ENCODE measurements at places on chromosomes 3 and 15.

DNA sequence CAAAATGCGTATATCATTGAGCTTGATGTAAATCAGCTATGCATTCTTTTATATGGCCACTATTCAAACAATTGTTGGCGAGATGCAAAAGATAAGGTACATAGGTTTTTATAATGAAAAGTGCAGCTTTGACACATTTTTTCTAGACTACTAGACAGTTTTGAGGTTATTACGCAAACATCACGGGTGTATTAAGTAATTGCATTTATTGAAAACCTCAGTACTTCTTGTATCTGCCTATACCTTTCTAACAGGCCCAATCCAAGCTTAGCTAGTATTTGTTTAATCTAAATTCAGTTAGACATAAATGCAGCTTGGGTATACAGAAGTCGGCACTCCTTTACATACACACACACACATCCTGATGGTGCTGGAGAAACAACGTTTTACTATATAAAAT, 2.7 kb downstream of the SPESP1 start:
- no peak for DNase-seq

DNA sequence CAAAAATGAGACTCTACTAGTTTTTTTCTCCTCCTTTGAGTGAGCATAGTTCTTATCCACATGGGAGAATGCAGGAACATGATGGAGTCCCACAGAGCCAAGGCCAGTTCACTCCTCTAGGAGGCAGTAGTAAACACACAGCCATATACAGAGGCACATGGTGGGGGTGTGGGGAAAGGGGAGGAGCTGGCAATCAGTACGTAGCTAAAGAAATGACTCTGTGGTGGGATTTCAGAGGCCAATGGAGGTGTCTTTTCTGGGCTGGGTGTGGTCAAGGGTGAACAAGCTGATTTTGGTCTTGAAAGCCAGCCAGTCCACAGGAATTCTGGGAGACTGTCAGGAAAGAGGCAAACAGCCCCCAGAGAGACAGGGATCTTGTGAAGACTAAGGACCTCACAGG, 6.6 kb upstream of the RAB11A start:
- no peak for DNase-seq

DNA sequence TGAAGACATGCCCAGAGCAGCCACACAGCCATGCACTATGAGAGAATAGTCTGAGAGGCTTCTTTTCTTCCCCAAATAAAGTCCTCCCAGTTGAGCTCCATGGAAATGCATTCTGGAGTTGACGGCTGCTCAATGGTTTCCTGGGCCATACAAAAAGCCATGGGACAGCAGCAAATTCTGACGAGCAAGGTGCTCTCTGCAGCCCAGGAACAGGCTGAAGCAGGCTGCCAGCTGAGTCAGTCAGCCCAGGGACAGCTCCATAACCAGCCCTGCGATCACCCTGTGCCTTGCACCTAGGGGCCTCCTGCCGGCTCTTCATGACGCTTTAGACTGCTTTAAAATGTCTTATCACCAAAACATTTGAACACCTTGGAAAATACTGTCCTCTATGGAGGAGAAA, 256.3 kb upstream of the CHRNA7 start:
- no peak for DNase-seq

DNA sequence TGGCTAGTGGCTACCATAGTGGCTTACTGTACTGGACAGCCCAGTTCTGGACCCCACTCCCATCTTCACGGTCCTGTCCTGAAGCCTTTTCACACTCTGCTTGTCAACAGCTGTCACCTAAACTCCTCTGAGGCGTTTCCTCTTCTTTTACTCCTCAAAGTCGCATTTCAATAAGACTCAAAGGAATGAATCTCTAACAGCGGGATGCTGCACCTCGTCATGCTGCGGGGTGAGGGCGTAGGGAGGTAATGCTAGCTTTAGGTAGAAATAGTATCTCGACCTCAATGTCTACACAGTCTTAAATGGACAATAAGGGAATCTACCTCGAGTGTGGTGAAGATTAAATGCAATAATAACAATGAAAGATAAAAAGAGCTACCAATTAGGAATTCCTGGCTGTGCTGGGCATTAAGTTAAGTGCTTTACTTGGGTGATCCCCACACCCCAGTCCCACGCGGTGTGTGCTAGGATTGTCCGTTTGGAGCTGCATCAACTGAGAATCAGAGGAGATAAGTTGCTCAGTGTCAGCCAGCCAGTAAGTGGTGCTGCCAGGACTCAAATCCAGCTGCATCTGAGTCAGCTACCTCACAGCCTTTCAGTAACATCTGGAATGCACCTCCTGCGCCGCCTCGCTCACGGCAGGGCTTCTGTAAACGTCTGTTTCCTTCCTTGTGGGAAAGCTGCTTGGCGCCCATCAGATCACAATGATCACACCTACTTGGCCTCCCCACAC, 14.0 kb downstream of the PLA2G4D start:
- no peak for DNase-seq

- DNase-seq = no peak
Observed at GRCh38 chr3:30680789-30681648, 74.6 kb downstream of the TGFBR2 start.

GRCh38 chr3:115549071-115549470, 74.2 kb upstream of the GAP43 start:
- no peak for DNase-seq

- no peak for DNase-seq
Observed at GRCh38 chr3:133509488-133509887, 64.0 kb upstream of the CDV3 start.

DNA sequence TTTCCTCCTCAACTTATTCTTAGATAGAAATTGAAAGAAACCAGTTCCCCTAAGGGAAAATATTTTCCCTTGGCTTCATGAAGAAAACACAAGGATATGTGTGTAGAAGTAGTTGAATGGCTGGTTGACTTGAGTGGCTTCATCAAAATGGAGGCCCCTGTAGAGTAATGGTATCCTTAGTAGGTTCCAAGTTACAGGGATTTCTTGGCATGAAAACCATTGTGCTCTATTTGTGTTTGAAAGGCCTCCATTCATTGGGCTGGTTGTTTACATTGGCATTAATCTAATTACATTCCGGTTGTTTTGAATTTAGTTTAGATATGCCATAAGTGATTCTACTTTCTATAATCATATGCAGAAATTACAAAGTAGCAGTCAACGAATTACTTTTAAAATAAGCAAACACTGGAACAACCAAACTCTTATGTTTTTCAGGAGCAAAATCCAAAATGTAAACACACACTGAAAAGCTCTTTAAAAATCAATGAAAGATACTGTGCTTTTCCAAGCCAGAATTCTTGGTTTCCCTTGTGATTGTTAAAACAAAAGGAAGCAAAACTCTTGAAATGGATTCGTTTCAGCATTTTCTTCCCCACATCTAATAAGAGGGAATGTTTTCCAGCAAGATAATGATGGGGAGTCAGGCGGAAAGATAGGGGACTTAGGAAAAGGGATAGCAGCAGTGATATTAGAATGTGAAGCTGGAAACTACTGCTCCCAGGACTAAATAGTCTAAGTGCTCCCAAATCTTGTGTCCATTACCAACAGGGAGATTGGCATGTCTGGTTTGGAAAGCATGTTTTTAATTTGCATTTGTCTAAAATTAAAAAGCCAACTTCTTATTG, 77.0 kb downstream of the EPHA3 start:
- no peak for DNase-seq

DNA sequence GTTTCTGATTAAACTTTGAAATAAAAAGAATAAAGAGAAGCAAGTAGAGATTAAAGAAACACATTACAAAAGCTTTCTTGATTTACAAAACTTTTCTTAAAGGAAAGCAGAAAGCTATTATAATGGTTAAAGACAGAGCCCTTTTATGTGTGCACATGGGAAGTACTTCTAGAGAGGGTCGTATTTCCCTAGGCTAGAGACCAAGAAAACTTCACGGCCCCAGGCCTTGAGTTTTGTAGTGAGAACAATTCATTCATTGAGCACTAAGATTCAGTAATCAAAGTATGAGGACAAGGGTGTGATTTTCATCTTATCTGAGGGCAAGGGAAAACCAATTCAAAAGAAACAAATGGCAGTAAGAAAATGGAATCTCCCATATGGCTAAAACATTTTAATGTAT, 854.1 kb downstream of the ROBO1 start:
- no peak for DNase-seq

- no peak for DNase-seq
Observed at GRCh38 chr3:79672731-79673130, 95.1 kb downstream of the ROBO1 start.

DNA sequence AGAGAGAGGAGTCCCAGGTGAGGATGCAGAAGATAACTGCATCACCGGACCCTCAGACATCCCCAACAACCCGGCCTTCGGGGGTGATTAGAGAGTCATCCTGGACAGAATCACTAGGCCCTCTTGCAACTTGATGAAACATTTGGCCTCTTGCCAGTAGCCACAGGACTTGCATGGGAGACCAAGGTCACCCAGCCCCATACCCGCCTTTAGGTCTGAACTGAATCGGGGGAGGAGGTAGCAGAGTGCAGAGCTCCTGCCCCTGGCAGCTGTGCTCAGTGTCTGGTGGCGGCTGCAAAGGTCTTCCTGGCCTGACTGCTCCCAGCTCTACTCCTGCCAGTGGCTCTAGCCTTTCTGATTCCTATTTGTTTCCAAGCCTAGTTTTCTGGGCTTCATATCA, 12.4 kb downstream of the PIF1 start:
- DNase-seq = no peak

DNA sequence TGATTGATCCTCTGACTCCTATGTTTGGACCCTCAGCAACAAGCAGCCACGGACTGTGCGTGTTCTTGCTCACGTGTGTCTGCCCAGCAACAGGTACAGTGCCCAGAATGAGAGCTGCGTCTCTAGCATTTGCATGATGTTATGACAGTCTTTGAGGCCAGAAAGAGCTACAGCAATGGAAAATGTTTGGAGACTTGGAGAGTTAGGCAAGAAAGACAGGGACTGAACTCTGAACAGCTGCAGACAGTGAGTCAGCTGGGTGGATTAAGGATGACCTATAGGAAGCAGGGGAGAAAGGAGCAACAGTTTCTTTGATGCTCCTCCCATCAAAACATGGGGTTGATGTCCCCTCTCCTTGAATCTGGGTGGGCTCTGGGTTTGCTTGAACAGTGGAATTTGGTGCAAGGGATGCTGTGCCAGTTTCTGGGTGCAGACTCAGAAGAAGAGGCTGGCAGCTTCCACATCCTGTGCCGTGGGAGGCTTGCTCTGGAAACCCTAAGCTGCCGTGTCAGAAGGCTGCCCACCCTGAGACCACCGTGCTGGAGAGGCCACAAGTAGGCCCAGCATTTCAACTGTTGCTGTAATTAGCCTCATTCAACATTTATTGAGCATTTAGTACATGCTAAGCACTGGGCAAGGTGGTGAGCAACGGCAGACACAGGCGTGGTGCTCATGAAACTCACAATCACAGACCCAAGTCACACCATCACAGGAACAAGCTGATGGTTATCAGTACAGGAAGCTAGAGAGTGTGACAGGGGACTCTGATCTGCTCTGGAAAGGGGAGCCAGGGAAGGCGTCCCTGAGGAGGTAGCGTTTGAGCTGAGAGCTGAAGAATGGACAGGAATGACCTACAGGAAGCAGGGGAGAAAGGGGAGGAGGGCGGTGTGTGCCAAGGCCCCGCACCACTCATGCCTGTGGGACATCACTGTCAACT, 21.7 kb downstream of the CCR9 start:
- DNase-seq = no peak

DNA sequence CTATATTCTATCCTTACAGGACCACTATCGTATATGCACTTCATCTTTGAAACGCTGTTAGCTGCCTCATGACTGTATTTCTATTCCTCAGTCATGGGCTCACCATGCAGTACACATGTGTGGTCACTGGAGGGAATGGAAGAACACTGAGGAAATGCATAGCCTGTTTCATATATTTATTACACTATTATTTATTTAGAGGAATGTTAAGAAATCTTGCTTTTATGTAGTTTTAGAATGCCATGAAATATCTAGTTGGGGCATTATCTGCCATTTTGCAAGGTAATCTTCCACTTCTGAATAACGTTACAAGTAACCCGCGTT, 155.7 kb downstream of the IGF1R start:
- no peak for DNase-seq

GRCh38 chr15:73051391-73051806, 864 bp upstream of the NEO1 start:
- DNase-seq = no peak

DNA sequence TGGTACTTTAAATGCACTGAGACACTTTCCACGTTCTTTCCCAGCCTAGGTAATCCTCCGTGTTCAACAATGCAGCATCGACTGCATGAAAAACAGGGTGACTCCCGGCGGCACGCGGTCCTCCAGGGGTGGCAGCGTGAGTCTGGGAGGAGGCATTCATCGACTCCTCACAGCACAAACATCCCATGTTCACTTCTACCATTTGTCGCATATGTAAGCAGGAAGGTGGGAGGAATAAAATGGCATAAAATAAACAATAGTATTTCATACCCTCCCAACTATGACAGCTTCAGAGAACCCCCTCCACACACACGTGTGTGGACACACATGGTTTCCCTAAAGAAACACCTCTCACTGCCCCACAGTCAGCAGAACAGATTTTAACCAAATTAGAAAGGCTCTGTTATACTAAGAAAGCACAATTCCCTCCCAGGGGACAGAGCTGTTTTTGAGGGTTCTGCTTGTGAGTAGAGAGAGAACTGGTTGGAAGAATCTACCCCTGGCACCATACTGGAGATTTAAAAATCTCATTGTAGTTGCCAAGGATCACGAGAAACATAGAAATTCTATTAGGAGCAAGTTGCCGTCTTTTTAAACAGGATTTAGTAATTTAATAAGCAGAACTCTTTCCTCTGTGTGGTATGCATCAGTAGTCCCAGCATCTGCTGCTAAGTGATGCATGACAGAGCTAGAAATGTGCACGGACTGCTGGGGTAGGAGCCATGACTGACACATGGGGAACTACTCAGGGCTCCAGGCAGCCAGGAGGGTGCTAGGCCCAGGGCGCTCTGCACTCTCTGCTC, 6.0 kb downstream of the FAM43A start:
- no peak for DNase-seq

DNA sequence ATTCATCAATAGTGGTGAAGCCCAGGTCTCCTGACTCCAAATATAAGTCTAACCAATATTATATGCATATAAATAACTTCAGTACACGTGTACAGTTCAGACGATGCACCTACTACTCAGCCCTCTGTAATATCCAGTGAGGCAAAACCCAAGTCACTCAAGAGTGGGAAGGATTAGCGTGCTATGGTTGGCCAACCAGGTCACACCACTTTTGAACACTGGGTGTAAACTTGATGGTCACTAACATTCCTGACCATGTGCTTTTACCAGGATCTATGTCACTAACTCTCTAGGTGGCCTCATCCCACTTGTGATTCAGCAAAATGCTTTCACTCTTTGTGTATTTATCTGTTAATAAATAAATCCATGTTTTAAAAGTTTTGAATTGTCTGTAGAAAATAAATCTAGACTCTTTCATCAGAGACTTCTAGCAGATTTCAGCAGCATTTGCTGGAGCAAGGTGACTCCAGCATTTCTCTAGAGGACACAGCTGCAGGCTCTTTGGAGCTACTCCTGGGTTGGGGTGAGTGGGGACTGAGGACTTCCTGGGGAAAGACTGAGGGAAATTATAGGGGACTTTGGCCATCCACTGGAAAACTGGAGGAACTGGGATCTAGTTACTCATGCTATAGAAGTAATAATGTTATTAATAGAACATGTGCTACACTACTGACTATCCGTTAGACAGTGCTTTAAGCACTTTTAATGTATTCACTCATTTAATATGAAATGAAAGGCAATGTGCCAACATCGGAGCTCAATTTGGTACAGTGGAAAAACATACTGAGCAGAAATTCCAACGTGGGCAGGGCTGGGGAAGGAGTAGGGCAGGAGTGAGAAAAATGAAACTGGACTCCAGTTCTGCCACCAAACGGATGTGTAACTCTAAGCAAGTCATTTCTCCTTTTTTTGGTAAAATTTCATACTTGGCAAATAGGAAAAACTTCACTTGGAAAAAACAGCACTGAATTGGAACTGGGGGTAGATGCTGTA, 97.9 kb downstream of the RORA start:
- DNase-seq = no peak

GRCh38 chr15:97995881-97996603, 35.5 kb downstream of the ARRDC4 start:
- DNase-seq = peak; percentile 7
